ENCODE measurements at places on chromosomes 6 and 20. TPM values are rescaled to one million over a fixed set of nuclear protein-coding genes. Genes with fewer than 3 reads are reported as not detected.

GRCh38 chr6:97423190-97423589 lies 140.2 kb upstream of the MMS22L start:
- DNase-seq: no peak

DNA sequence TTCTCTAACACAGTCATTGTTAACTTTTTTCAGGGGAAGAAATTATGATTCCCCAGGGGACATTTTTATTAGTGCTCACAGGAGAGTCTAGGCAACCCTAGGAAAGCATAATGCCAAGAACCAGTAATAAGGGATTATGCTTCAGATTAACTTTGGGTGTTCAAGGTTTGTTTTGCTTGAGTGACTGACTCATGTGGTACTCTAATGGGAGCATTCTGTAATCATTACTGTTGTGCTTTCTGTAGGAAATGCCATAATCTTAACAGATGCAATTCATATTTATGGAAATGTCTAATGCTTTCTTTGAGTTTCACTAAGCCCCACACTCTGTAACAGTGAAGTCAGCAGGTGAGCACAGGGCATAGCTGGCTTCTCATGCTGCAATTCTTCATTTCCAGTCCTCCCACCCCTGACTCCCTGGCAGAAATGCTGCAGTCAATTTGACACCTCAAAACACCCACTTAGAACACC lies 263.4 kb upstream of the MAN1A1 start:
- DNase-seq: no peak

- DNase-seq: no peak
Observed at GRCh38 chr6:11700118-11700718, 78.4 kb downstream of the ADTRP start.

DNA sequence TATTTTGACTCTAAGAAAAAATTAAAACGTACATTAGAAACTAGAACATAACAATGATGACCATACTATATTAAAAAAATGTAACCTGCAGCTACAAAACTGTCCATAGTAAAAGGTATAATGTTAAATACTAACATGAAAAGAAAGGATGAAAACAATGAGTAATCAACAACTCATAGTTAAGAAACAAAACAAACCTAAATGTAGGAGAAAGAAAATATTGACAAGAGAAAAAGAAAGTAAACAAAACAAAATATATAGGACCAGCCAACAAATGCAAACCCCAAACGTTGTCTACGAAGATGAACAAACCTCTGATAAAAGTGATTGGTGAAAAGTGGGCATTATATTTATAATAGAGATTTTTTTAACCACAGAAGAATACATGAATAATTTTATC lies 41.1 kb upstream of the ADGRG6 start:
- no peak for DNase-seq

BPI gene
- not detected for total RNA-seq

All from WTC11 (cell line).